ENCODE measurements at places on chromosomes 6 and 20.

- DNase-seq = no peak
These were observed 973 bp downstream of the TRIM38 start for GRCh38 chr6:25963426-25964123.

DNA sequence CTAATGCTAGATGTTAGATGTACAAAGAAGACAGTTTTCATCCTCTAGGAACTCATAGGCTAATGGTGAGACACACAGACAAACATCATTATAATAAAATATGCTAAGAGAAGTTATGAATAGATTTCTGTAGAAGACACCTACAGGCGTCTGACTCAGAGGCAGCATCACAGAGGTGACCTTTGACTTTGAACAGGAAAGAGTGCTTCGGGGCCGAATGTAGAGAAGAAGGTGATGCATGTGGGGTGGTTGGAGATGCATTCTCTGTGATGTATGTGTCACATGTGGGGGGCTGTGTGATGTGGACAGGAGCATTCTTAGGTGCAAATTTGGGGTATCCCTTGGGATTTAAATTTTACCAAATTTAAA is 6.8 kb downstream of the GUCA1A start:
- no peak for DNase-seq

GRCh38 chr6:6790891-6791290 is 202.4 kb downstream of the LY86 start:
- no peak for DNase-seq

DNA sequence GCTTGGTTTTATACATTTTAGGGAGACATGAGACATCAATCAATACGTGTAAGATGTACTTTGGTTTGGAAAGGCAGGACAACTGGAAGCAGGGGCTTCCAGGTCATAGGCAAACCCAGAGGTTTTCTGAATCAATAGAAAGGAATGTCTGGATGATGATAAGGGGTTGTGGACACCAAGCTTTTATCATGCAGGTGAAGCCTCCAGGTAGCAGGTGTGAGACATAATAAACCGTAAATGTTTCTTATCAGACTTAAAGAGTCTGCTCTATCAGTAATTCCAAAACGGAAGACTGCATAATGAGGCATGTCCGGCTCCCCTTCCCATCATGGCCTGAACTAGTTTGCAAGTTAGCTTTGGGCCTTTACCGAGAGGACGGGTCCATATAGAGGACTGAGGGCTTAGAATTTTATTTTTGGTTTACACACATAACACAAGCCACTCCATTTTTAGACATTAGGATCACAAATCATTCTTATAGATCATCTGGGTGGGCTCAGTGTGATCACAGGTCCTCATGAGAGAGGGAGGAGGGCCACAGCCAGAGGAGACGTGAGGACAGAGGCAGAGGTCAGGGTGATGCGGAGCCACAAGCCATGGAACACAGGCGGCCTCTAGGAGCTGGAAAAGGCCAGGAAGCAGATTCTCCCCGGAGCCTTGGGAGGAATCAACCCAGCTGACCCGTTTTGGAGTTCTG is 10.7 kb upstream of the SERPINB9 start:
- DNase-seq = peak; percentile 49

- no peak for DNase-seq
These were observed 26.6 kb downstream of the NCOA5 start for GRCh38 chr20:46063151-46063550.

- no peak for DNase-seq
These were observed 24.3 kb upstream of the TBX18 start for GRCh38 chr6:84788689-84789088.

DNA sequence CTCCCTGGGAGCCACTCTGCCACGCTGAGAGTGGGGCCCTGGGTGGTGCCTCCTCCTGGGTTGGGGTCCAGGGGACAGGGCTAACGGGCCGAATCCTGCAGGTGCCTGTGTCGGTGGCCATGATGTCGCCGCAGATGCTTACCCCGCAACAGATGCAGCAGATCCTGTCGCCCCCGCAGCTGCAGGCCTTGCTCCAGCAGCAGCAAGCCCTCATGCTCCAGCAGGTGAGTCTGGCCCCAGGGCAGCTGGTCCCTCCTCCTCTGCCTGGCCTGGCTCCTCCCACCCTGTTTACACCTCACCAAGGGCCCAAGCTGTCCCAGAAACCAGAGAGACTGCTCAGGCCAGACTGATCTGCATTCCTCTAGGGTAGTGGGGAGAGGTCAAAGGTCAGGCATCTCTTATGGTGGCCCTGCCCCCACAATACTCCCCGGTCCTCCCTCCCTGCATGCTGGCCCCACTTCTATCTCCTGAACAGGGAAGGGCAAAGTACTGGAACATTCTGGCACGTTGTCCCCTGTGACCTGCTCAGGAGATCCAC is 38.6 kb downstream of the FOXP4 start:
- no peak for DNase-seq

DNA sequence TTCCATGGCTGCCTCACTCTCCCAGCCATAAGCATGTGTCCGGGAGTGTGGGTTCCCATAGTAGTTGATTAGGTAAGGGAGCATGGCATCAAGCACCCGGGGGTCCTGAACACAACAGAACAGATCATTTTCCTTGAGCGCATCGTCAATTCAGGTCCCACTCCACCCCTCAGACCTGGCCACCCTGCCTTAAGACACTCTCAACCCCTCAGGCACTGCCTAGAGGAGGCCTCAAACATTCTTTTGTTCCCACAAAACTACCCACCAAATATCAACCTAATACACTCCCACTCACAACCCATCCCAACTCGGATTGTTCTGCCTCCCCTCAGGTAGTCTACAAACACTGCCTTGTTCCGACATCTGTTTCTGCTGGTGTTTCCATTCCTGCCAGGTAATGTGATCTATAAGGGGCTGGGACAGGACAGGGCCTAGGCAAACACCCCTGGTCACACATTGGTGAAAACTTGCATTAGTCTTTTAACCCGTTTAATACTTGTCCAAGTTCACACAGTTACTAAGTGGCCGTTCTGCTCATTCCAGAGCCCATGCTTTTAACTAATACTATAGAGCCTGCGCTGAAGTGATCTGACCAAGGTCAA is 1.4 kb downstream of the NFS1 start:
- DNase-seq = no peak

DNA sequence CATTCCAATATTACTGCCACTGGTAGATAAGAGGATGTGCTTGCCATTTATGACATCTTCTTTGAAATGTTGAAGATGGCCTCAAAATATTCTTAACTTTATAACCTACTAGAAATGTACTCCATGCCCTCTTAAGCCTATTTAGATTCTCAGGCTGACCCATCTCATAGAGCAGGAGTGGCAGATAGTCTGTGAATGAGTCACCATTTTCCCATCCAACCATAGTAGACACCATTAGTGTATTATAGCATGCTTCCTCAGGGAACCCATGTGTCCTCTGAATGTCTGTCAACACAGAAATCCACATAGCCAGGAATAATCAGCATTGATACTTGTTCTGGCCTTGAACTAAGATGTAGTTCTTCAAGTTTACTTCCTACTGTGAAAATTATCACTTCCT is 150.2 kb downstream of the IMPG1 start:
- DNase-seq = no peak

DNA sequence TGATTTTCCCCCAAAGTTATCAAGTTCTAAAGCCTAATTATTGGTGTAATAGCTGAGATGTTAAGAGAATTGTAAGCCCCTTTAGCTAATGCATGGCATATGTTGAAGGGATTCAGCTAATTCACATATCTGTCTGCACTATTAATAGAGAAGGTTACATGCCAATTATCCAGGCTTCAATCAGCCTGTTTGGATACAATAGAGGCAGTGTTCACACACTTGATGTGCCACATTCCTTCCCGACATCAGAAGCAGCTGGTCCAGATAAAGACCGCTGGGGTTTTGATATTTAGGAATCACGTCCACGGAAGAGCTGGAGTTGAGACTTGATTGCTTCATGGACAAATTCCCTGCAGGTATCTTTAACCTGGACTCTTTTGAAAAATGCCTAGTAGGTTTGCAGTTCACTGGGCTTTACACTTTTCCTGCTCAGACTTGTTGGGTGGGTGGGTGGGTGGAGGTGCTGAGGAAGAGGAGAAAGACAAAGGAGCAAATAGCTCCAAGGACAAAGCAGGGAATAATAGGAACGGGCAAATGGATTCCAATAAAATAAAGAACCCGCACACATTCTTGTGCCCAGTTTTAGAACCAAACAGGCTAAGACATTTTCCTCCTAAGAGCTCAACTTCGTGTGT is 142.6 kb upstream of the ZNF217 start:
- DNase-seq = no peak

DNA sequence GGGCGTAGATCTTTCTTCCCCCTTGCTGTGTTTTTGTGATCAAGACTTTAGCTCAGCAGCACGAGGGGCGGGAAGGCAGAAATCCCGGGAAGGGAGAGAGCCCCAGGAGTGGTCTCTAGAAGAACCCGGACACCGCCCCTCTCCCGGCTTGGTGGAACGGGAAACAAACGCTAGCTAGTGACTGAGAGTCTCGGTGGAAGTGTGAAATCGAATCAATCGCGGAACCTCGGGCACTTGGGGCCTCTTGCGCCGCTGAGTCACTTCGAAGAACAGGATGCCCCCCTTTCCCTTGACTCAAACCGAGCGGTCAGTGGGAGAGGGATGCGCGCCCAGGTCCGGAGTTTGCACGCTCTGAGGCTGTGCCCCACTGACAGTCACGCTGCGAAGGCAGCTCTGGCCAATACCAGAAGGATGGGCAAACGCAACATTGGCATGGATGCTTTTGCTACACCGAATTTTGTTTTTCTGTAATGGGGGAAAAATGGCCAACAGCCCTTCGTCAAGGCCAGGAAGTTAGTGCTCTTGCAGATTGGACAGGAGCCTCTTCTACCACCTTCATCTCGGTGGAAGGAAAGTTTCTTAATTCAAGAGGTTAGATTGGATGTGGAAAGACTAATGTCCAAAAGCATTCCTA is 1.6 kb upstream of the OLIG3 start:
- DNase-seq = no peak

GRCh38 chr6:23875006-23875405 is 251.0 kb upstream of the NRSN1 start:
- DNase-seq = no peak

- DNase-seq = no peak
These were observed 13.7 kb upstream of the HINT3 start for GRCh38 chr6:125942672-125943527.

GRCh38 chr6:122621638-122622037 is 11.4 kb downstream of the PKIB start:
- no peak for DNase-seq

DNA sequence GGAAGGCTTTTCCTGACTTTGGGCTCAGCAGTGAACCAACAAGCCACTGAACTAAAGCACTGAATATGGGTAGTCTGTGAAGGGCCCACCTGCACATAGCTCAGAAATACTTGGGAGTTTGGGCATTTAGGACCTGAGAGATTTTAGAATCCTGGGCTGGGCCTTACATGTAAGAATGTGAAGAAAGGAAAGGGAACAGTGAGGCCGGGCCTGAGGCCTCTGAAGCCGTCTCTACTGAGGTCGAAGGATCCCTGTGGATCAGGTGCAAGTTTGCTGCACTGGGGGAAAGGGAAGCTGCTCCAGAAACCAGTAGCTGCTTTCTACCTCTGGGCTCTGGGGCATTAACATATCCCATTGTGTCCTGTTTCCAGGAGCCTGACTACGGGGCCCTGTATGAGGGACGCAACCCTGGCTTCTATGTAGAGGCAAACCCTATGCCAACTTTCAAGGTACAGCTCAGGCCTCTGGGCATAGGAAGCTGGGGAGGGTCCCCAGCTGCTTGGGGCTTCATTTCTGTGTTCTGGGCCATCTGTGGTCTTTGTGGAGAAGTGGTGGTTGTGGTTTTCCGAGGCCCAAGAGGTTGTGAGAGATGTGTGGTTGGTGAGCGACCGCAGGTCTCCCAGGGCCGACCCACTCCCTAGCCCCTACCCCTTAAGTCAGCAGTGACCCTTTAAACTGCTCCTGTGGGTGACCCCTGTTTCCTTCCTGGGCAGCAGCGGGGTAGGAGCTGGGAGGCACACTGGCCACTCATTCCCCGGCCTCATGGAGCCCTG is 30.3 kb downstream of the PLCG1 start:
- no peak for DNase-seq

- no peak for DNase-seq
These were observed 187.6 kb downstream of the ZFP64 start for GRCh38 chr20:52004018-52004417.

GRCh38 chr6:135329851-135330803 is 149.0 kb downstream of the MYB start:
- no peak for DNase-seq

DNA sequence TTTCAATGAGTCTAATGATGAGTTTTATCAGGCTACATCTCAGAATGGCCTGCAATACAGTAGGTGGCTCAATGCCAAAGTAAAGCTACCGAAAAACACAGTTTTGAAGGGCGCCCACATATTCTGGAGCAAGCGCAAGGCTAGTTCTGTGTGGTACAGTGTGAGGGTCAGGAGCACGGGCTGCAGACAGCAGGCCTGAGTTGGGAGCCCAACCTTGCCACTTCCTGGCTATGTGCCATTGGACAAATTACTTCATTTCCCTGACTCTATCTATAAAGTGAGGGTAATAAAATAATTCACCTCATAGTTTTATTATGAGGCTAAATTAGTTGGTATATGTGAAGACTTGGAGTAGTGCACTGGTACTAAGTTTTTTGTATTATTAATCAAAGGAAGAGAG is 150.7 kb downstream of the OPN5 start:
- no peak for DNase-seq
